ENCODE measurements at places on chromosomes 2 and 18.

DNA sequence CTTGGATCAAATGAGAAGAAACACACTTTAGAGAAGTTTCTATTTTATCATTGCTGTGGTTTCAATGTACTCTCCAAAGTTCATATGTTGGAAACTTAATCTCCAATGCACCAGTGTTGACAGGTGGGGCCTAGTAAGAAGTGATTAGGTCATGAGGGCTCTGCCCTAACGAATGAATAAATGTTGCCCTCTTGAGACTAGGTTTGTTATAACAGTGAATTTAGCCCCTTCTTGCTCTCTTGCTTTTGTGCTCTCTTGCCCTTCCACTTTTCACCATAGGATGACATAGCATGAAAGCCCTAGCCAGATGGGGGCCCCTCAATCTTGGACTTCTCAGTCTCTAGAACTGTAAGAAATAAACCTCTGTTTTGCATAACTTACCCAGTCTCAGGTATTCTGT lies 664.8 kb downstream of the DCC start:
- DNase-seq: no peak

DNA sequence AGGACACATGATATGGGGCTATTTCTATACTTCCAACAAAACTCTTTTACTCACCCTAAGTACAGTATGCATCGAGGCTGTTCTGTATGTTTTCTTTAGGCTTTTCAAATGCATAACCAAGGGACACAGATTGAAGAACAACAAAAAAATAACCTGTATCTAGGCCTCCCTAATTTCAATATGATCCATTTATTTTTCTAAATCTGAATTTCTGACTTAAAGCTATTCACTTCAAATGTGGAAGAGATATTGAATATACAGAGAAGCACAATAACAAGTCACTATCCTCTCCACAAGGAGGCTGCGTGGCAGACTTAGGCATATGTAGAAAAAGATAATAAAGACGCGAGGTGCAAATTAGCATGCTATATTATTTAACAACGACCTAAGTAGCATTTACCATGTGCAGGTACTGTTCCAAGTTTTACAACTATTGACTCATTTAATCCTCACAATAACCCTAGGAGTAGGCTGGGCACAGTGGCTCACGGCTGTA lies 39.3 kb upstream of the MFF start:
- DNase-seq: no peak

DNA sequence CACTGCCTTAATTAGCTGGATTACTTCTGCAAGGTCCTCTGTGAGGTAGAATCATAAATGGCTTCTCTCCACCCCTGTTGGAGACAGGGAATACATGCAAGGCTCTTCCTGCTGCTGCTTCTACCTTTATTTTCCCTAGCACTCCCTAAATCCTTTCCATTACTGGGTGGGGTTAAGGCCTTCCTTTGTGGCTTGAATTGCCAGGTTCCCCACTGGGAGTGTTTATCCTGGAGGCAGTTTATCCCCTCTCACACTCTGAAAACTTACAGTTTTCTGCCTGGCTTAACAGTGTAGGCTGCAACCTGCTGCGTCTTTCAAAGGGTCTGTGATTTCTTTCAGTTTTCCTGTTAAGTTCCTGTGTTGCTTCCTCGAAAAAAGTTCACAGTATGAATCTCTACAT lies 1062.3 kb upstream of the CRIM1 start:
- no peak for DNase-seq

DNA sequence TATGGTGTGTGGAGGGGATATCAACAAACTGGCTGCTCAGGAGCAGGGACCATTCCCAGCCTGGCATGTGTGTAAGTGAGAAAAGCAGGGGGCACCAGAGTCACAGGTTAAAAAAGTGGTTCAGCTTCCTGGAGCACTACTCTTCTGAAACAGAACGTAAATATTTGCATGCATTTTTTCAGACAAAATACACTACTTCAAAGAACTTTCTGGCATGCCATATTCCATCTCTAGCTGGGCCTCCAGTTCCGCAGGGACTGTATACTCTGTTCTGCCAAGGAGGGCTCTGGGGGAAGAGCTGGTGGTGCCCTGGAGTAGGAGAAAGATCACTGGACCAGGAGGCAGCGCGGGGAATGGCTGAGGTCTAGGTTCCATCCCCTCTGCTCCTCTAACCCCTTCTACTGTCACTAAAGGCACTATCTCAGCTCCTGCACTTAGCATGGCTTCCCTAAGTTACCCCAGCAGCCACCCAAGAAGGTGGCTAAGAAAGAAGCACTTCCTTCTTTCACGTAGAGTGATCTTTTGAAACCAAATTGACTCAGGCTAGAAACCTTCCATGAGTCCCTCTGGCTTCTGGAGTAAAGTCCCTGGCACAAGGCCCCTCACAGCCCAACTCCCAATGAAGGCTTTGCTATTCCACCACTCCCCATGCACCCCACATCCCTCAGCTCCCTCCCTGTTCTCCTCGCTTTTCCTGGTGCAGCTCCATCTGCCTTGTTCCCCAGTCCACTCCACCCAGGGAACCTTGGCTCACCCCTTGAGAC lies 57.6 kb upstream of the CABLES1 start:
- DNase-seq: no peak

DNA sequence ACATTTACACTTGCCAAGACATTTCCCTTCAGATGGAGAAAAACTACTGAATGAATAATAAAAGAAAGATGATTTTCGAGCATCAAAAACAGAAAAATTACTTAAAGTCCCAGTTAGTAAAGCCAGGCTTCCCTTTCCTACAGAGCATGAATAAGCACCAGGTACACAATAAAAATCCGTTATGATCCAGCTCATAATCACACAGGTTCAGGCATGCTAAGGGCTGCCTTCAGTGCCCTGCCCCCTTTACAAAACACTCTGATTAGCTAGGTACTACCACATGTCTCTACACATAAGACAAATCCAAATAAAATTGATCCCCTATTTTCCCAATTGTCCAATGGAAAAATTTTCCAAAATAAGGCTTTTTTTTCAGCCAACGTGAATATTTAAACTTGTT lies 413.2 kb upstream of the LRATD1 start:
- DNase-seq: no peak

DNA sequence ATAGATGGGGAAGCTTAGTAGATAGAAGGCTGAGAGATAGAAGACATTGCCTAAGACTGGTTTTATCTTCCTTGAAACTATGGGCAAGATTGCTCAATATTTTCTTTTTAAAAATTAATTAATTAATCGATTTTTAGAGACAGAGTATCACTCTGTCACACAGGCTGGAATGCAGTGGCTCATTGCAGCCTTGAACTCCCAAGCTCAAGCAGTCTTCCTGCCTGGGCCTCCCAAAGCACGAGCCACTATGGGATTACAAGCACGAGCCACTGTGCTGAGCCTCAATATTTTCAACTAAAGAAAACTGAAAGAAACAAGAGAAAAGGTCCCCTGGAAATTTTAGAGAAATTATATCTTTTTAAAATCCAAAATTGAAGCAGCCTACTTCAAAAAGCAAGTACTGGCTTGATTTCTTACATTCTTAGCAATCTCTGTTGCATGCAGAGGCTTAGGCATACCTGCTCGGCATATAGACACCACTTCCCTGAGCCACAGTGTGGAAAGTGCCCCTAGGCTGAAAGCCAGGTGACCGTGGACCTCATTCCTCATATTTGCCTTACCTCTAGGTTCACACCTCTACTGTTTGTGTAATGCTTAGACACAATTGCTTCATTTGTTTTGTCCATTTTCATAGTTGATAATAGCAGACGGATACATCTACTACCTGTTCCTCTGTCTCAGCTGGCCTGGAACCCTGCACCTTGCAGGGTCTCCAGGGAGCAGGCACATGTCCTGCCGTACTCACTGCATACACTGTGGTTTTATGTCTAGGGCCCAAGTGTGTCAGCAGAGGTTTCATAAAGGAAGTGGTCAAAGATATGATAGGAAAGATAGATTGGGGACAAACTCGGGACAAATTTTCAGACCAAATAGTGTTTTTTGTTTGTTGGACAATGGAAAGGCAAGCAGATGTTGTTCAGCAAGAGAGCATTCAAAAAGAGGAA lies 166.5 kb upstream of the ALPP start:
- no peak for DNase-seq

GRCh38 chr2:231996797-231997540 lies 35.5 kb downstream of the DIS3L2 start:
- DNase-seq: no peak

DNA sequence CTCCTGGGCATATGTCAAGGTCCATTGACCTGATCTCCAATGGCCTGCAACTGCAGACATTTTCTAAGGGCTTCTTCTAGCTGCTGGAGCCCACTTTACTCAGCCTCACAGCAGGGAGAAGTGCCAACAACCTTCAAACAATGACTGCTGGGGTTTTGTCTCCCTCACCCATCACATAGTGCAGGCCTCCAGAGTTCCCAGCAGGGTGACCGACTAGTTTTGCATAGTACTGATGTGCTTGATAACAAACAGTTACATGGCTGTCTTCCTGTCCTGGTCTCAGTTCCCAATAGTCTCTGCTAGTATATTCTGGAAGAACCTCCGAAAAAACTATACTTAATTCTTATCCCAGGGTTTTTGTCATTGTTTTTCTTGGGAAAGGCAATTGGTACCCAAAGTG lies 10.4 kb upstream of the NETO1 start:
- no peak for DNase-seq

- DNase-seq: no peak
Observed at GRCh38 chr2:9342659-9343058, 80.7 kb downstream of the ITGB1BP1 start.

DNA sequence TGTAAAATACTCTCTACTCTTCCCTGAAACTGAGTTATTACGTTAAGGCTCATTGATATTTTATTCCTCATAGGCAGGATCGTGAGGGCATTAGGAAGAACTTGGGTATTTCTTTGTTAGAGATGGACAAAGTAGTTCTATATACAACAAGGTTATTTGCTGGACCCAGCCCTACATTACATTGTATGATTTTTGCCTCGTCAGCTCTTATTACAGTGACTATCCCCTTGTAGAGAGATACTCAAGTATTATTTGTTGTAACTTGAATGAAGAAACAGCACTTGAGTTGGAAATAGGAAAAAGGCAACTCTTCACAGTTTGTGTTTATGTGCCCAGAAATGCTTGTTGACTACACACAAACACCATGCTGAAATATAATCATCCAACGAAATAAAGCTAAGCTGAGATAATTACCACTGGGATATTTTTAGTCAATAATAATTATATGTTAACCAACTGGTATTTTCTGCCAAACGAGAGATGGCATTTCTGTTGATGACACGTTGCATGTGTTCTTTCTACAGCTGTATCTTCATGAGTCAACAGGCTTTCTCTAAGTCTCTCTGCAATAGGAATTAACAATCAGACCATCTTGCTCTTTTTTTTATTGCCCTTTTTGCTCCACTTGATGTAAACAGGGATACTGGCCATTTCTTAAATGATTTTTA lies 947.6 kb downstream of the DPP10 start:
- no peak for DNase-seq

- DNase-seq: no peak
Observed at GRCh38 chr2:9867881-9868280, 24.6 kb downstream of the TAF1B start.

DNA sequence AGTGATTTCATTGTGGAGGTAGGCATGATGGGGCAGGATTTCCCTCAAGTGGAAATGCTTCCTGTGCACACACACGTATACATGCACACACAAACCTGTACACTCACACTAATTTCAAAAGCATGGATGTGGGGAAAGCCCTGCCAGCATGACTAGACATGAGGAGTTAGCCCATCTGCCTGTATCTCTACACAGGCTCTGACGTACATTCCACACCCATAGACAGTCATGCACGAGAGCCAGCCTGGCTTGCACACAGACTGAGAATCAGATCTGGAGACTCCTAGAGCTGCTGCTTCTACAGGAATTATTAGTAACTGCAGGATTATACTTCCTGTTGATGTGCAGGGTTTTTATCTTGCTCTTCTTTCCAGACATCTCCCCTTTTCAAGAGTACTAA lies 27.3 kb upstream of the NFU1 start:
- peak; percentile 4 for DNase-seq
